Heart right ventricle (tissue), 16 donors: ENCODE measurements at places on chromosomes 6 and 20.

DNA sequence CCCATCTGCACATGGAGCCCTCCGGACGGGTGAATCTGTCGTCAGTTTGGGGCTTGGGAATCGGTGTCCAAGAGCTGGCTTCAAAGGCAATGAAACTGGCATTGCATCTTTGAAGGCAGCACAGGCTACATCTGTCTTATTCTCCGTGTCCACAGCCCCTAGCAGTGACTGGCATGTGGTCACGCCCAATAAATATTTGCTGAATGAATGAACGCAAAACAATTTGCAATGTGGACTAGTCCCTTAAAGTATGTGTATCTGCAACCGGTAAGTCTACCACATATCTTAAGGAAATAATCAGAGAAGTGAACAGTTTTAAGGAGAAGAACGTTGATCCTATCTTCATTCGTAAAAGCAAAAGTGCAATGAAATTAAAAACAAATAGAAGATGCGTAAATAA, 8.0 kb upstream of the PMEPA1 start:
- DNase-seq: no peak

GRCh38 chr20:63840405-63840828, 9.4 kb upstream of the ZBTB46 start:
- DNase-seq: no peak

DNA sequence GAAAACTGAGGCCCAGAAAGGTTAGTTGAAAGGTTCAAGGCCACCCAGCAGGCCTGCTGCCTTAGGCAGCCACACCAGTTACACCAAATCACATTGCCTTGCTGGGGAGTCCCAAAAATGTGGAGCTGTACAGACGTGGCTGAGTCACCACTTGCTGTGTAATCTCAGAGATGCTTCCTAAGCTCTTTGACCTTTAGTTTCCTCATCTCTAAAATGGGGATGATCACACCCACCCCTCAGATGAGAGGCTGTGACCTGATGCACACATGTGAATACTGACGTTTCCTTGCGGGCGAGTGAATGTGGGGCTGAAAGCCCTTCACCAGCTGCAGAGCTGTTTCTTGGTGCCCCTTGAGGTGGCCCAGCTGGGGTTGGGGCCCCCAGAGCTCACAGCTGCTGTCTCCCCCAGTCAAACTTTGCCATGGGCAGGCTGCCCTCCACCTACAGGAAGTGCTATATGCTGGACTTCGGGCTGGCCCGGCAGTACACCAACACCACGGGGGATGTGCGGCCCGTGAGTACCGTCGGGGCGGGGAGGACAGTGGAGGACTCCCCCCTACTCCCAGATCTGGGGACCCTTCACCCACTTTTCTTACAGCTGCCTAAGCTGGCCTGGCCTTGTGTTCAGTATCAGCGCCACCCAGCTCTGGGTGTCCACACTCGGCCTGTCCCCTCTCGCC, 11.0 kb downstream of the TTBK1 start:
- no peak for DNase-seq

DNA sequence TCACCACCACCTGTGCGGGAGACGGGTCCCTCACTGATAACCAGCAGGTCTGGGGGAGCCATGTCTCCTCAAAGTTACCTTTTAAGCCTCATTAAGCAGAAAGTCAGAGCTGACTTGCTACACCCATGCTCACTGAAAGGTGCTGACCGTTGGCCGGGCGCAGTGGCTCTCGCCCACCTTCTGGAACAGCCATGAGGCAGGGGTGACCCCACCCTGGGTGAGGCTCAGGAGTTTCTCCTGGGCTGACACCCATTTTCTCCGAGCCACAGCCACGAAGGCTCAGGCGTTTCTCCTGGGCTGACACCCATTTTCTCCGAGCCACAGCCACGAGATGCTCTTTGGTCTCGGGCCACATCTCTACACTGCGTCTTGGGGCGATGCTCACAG, 10.2 kb downstream of the BHLHE23 start:
- peak; percentile 0 for DNase-seq
